Hepatic stellate cell (primary cell): ENCODE measurements at places on chromosomes 11 and 22.

DNA sequence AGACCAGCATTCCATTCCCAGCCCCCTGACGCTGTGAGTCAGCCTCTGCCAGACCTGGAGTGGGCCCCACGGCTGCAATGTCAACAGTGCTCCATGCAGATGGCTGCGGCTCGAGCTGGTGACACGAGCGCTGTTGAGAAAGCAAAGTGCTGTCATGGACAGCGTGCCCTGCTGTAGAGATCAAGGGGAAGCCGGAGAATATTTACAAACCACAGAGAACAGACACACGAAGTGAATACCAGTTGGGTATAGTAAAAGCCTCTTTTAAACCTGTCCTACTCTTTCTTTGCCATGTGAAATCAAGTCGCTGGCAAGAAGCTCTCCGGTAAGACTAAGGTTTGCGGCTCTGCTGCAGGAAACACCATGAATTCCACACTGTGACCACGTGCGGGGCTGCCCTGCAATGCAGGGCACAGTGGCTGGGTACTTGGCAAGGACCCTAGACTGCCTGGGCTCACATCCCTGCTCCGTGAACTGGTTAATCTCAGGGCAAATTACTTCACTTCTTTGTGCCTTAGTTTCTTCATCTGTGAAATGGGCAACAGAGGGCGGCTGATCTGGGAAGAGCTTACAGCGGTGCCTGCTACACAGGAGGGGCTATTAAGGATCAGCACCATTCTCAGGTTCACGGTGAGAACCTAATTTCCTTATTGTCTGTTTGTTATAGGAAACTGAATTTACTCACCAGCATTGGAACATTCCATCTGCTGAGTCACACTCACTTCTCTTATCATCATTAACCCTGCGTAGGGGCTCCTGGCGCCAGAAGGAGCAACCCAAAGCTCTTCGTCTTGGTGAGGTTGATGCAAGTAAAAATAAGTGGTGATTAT is 27.8 kb upstream of the ELFN2 start:
- DNase-seq = peak; percentile 86

GRCh38 chr11:89608234-89608966 is 101.7 kb upstream of the TRIM77 start:
- no peak for DNase-seq

DNA sequence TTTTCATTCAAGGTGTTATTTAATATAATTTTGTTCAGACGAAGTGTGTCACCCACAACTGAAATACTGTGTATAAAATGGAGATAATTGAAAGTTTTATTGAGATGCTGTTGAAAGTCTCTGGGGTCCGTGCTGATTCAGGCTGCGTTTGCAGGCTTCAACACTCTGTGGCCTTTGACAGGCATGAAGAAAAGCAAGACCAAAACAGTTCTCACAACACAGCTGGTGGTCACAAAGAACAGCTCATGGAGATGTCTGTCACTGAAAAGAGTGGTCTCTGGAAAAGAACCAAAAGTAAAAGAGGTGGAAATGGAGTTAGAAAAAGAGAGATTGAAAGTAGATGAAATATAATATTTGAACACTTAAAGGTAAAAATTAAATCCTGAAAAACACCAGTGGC is 9.8 kb upstream of the MPPED2 start:
- no peak for DNase-seq

DNA sequence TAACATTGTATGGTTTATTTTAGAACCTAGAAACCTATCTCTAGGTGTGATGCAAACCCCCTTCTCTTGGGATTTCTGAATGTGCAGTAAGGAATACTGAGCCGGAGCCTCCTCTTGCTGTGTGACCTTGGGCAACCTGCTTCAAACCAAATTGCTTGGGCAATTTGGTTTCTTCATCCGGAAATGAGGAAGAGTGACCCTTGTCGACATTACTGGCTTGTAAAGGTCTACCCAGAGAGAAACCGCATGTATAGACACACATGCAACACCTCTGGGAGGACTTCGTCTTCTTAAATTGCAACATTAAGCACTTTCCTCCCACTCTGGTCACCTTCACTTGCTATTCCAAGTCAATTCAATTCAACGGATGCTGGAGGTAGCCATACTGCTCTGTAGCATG is 19.6 kb upstream of the TP53I11 start:
- DNase-seq = no peak

DNA sequence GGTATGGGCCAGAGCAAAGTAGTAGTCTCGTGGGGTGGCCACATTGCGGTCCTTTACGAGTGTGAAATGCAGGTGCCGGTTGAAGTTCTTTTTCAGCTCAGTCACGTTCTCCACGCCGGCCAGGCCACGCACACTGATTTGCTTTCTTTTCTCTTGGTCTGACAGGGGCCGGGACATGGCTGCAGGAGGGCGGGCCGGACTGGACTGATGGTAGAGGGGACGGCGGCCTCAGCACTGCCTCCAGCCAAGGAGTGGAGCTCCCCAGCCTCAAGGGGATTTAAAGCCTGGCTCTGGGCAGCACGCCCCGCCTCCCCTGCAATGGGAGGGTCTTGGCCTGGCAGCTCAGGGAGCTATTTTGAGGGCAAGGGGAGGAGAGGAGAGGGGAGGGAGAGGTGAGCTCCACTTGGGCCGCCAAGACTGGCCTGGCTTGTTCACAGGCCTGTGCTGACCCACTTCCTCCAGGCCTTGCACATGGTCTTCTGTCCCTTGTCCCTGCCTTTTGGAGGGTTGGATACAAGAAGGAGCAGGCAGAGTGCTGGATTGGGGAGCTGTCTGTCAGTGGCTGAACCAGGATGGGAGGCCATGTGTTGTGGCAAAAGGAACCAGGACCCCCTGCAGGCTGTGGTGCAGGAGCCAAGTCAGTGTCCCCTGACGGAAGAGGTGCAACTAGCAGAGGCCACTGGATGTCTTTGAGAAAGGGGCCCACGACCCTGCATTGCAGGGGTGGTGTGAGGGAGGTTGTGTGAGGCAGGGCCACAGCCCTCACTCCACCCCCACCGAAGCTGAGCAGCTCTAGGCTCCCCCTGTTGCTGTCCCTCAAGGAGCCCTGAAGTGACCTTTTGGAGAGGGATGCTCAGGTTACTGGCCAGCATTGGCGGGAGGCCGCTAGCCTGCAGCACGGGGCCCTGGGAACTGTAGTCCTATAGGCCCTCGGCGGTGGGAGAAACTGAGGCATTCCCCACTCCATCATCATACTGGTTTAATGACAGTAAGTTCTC is at the start of gene PYGM:
Gene PYGM, minus strand, starts transcription at position 253 of the 998 bp plus-strand sequence. Its CDS starts 76 bp downstream, at position 177.
- DNase-seq = no peak

- peak; percentile 58 for DNase-seq
Measured at GRCh38 chr11:29184939-29185890, 831.6 kb downstream of the KCNA4 start.

DNA sequence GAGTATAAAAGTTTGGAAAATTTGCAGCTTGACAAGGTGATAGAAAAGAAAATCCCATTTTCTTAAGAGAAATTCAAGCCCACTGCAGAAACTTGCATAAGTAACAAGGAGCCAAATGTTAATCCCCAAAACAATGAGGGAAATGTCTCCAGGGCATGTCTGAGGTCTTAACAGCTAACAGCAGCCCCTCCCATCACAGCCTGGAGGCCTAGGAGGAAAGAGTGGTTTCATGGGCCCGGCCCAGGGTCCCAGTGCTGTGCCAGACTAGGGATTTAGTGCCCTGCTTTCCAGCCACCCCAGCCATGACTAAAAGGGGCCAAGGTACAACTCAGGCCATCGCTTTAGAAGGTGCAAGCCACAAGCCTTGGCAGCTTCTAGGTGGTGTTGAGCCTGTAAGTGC is 123.7 kb upstream of the TRPC6 start:
- DNase-seq = no peak
